MM.1S (cell line): ENCODE measurements at places on chromosomes 1 and 21.

- no peaks in the 10 kb centered on the region for H3K36me3 ChIP-seq
- H3K4me3 ChIP-seq: no peak overlapping the region
- no peak for DNase-seq
- H3K4me1 ChIP-seq: no peaks in the 10 kb centered on the region
- no peaks in the 10 kb centered on the region for H3K27me3 ChIP-seq
- H3K27ac ChIP-seq: no peak overlapping the region
Measured at GRCh38 chr1:57410508-57410907, 13.4 kb downstream of the DAB1 start.

DNA sequence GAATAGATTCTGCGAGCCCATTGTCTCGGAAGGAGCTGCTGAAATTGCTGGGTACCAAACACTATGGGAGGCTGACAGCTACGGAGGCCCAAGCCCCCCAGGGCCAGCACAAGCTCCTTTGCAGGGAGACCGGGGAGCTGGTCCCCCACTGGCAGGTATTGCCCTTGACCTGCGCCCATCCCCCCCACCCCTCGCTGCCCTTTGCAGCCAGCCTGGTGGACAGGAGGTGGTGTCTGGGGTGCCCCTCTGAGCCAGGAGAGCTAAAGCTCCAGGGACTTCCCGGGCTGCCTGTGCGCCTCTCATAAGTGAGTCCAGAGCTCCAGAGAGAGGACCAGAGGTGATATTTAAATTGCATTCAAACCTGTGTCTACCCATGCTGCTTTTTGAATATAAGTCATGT is 5.4 kb downstream of the SERTAD4 start:
- H3K36me3 ChIP-seq: no peaks in the 10 kb centered on the region
- no peaks in the 10 kb centered on the region for H3K4me1 ChIP-seq
- H3K27me3 ChIP-seq: peaks cover 7% of the 10 kb centered on the region; the same call in 1 of the 2 replicates
- no peak overlapping the region for H3K27ac ChIP-seq

- no peaks in the 10 kb centered on the region for H3K27me3 ChIP-seq
- H3K27ac ChIP-seq: no peak overlapping the region
- no peaks in the 10 kb centered on the region for H3K36me3 ChIP-seq
Measured at GRCh38 chr1:200311256-200311655, 98.6 kb downstream of the ZNF281 start.

DNA sequence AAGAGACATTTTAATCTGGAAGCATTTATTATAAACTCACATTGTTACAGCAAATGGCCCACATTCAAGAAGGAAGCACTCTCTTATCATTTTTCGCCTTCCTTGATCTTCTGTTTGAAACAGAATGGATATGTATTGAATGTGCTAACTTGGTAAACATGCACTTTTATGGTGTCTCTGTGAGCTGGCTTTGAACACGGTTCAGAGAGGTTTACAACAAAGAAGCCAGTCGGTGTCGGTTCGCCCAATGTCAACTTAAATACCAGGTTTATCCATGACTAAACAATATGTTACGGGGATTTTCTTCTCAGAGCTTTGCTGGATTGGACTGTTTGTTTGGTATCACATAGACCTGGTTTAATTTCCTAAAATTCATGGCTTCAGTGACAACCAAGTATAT is 226.4 kb downstream of the TGFB2 start:
- H3K4me1 ChIP-seq: no peaks in the 10 kb centered on the region
- no peak overlapping the region for H3K4me3 ChIP-seq
- H3K27ac ChIP-seq: no peak overlapping the region

DNA sequence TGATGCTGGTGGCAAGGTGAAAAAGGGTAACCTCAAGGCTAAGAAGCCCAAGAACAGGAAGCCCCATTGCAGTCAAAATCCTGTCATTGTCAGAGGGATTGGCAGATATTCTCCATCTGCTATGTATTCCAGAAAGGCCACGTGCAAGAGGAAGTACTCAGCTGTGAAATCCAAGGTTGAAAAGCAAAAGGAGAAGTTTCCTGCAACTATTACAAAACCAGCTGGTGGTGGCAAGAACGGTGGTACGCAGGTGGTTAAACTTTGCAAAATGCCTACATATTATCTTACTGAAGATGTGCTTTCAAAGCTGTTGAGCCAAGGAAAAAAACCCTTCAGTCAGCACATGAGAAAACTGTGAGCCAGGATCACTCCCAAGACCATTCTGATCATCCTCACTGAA is 13.7 kb upstream of the VPS45 start:
- peaks cover 12% of the 10 kb centered on the region for H3K4me1 ChIP-seq
- no peak for DNase-seq
- H3K4me3 ChIP-seq: no peak overlapping the region
- no peak overlapping the region for H3K27ac ChIP-seq
- no peaks in the 10 kb centered on the region for H3K36me3 ChIP-seq
- H3K27me3 ChIP-seq: no peaks in the 10 kb centered on the region

GRCh38 chr1:57252597-57253294 is 171.1 kb downstream of the DAB1 start:
- DNase-seq: no peak
- H3K27ac ChIP-seq: no peak overlapping the region
- no peaks in the 10 kb centered on the region for H3K4me1 ChIP-seq
- H3K36me3 ChIP-seq: no peaks in the 10 kb centered on the region

- H3K27ac ChIP-seq: peak overlapping the region; percentile 28; the same call in 1 of the 2 replicates
- no peak for DNase-seq
- peak overlapping the region; percentile 88 for H3K4me3 ChIP-seq
- no peaks in the 10 kb centered on the region for H3K36me3 ChIP-seq
- no peaks in the 10 kb centered on the region for H3K27me3 ChIP-seq
Measured at GRCh38 chr1:68497358-68497698, 446 bp upstream of the DEPDC1 start.
